Brain pericyte (primary cell): ENCODE measurements at places on chromosomes 13 and 19.
A peak's percentile ranks its signal among the peaks of the same experiment; 100 is the strongest.

DNA sequence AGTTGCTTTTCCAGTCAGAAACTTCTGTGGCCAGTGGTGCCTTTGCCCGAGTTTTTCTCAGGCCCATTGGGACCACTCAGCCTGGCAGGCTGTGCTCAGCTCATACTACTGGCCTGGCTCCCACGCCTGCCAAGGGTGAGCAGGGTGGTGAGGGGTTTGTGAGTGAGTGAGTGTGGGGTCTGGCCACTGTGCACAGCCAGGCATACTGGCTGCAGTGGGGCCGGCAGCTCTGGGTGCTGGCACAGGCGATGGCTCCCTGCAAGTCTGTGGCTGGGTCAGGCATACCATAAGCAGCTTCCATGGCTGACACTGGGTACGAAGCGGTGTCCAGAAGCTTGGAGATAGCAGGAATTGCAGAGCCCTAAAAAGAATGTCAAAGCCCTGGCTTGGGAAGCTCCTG, 161.0 kb downstream of the SLITRK6 start:
- DNase-seq = no peak

GRCh38 chr19:8663920-8664670, 33.7 kb downstream of the NFILZ start:
- no peak for DNase-seq

DNA sequence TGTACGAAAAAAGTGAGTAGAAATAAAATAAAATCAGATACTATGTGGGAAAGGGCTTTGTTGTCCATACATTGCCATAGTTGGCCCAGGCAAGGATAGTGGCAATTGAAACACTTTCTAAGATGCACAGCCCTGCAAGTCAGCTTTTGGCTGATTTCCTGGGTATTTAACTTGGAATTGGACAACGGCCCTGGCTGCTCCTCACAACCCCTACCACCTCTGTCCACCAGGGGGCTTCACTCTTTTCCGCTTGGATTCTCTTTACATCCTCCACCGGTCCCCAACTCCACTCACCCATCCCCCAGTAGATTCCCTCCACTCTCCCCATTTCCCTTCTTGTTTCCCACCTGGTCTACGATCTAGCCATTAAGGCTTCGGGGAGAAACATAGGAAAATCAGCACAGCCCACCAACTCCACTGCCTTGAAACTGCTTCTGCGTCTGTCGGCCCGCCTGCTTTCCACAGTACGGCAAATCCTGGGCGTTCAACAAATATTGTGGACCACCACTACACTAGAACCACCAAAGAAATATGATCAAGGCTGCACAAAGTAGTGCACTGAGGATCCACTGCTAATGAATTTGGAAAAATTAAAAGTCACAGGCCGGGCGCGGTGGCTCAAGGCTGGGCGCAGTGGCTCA, 48.6 kb upstream of the GTF3A start:
- DNase-seq = no peak

DNA sequence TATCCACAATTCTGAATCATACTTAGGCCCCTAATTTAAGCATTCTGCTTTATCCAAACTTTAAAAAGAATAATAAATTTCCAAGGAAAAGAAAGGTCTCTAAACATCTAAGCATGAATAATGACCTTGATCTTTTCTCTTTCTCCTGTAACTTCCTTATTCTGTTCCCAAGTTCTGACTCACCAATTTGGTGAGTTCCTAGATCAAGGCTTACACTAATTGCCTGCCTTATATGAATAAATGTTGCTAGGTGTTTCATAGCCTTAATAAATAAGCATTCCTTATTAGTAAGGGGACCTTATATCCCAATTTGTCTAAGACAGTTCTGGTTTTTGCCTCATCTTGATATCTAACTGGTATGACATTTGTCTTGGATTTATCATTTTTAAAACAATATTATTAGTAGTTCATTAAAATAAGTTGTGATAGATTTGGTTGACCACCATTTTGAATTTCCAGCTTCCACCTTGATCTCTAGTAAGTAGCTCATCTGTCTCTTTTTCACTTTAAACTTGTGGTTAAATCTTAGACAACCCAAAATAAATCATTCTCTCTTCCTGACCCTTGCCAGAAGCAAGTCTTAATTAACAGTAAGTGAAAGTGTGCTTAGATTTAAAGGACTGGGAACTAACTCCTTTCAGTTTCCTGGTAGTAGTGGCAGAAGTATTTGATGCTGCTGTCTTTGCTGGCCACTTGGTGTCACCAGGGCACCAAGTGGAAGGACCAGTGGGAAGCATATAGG, 121.2 kb upstream of the MLNR start:
- DNase-seq = no peak

DNA sequence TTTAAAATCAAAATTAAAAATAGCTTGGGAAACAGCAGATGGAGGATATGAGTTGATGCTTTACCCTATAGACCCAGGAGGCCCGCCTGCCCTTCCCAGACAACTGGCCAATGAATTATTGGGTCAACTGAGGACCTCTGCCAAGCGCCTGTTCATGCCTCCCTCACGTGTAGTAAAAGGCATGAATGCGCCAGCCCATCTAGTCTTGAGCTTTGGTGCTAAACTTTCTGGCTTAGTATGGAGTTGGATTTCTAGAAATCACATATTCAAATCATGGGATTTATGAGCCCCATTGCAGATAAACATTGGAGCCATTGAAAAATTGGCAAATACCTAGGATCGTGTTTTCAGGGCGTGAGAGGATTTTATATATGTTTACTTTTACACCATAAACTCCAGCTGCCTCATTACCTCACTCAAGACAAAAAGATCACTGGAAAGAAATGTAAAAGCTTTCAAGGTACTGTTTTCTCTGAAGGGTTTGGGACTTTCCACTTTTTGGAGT, 47.1 kb downstream of the COL4A2 start:
- no peak for DNase-seq

DNA sequence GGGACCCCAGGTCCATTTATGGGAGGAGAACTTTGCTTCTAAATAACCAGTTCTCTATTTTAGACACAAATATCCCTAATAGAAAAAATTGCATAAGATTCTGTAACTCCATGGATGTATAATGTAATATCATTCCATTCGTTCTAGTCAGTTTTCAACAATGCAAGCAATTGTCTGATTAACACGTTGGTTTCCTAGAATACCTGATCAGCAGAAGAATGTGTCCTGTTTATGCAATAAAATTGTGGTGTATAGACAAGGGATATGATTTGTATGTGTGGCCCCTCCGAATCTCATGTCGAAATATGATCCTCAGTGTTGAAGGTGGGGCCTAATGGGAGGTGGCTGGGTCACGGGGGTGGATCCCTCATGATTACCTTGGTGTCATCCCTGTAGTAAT, 62.1 kb downstream of the RUBCNL start:
- DNase-seq = no peak

DNA sequence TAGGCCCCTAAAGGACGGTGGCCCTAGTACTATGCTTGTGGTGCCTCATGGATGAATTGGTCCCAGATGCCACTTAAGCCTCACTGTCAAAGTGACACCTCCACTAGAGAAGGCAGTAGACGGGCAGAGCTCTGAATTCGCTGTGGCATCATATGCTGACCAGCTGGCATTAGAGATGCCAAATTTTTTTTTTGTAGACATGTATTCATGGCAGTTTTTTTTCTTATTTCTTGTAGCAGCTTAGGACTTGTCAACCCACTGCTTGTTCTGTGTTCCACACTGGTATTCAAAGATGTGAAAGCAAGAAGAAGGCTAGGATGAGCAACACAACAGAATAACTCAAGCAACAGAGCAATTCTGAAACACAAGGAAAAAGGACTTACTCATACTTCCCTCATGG, 212.5 kb downstream of the DLEU7 start:
- DNase-seq = no peak

- DNase-seq = peak; percentile 71
These were observed 56.6 kb downstream of the COL4A1 start for GRCh38 chr13:110250258-110250891.

DNA sequence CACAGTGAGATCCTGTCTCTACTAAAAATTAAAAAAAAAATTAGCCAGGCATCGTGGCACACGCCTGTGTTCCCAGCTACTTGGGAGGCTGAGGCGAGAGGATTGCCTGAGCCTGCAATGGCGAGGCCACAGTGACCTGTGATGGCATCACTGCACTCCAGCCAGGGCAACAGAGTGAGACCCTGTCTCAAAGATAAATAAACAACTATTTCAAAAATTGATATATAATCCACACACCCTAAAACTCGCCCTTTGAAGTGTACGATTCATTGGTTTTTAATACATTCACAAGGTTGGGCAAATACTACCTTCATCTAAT, 12.1 kb upstream of the TICAM1 start:
- no peak for DNase-seq

DNA sequence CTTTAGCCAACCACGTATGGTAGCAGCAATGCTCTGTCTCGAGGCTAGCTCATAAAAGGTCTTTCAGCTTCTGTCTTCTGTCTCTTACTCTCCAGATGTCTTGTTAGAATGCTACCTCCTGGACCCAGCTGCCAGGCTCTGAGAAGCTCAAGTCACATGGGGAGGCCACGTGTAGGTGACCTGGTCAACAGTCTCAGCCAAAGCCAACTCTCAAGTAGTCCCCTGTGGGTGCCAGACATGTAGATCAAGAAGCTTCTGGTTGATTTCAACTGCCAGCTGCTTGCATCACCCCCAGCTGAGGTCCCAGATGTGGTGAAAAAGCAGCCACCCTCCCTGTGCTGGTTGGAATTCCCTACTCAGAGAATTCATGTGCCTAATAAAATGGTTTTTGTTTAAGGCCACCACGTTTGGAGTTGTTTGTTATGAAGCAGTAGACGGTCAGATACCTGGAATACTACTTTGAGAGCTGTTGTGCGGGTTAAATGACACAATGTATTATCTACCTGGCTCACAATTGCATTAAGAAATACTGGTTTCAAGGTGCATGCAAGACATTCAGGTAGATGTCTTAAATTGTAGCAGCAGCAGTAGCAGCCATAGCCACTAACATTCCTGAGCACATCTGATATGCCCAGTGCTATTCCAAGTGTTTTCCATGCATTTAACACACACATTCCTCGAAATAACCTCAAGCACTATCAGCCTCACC, 131.0 kb upstream of the RFC3 start:
- peak; percentile 7 for DNase-seq

DNA sequence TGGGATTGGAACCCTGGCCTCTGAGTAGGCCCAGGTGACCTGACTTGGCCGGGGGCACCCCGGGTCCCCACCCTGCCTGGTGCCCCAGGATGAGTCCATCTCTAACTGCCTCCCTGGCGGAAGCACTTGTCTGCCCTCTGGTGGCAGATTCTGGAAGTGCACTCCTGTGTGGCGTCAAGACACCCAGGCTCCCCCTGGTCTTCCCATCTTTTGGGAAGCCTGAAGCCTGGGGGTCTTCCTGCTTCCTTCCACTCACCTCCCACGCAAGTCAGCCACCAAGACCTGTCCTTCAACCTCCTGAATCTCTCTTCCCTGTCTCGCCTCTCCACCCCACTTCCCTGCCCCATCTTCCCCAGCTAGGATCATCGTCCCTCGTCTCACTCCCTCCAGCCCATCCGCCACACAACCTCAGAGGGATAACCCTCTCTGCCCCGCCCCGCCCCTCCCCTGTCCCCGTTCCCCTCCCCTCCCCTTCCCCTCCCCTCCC, 7.4 kb downstream of the RABAC1 start:
- DNase-seq = no peak

DNA sequence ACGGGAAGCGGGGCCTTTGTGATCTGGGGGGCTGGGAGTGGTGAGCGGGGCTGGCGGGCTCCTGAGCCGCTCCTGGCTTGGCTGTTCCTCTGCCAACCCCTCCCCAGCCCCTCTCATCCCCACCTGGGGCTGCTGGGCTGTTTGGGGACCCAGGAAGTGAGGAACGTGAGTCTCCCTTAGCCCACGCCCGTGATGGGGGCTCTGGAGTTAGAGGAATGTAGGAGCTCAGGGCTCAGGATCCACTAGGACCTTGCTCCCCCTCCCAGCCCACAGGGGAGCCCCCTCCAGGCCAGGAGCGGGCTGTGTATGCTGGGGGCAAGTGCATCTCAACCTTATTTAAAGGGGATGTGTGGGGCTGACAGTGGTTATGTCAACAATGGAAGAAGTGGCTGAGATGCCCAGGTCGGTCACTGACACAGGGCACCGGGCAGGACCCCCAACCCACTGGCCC, 134.1 kb downstream of the URI1 start:
- no peak for DNase-seq

GRCh38 chr19:2274185-2274711, 7.7 kb downstream of the PEAK3 start:
- DNase-seq = no peak

GRCh38 chr19:53158119-53158656, 665 bp downstream of the ZNF347 start:
- no peak for DNase-seq

DNA sequence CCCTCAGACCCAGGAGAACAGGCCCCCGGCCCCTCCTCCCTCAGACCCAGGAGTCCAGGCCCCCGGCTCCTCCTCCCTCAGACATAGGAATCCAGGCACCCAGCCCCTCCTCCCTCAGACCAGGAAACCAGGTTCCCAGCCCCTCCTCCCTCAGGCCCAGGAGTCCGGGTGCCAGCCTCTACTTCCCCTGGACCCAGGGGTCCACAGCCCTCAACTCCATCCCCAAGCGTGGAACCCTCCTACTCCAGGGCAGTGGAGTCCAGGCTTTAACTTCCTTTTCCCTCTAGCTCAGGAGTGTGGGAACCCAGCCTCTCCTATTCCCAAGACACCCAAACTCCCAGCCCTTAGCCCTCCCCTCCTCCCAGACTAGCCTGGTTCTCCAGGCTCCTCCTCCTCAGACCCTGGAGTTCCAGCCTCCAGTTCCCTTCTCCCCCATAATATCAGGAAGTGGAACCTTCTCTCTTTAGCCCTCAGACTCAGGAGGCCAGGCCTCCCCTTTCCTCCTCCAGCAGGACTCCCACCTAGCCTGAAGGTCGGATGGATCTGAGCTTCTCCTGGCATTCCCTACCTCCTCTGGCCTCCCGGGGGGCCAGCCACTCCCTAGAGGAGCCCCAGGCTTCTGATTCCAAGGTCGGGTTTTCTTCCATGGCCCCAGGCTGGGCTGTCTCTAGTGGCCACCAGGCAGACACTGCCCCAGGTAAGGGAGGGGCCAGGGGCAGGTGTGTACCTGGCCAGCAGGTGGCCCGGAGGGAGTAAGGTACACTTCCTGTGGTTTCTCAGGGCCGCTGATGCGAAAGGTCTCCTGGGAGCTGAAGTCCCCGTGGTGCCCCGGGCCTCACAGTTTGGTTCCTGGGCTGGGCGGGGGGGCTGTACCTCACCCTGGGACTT, at the start of gene TMC4:
Gene TMC4, minus strand, starts transcription at position 690 of the 888 bp plus-strand sequence. Its CDS starts 43 bp downstream, at position 647.
- DNase-seq = no peak

- no peak for DNase-seq
These were observed 94.5 kb upstream of the GPR12 start for GRCh38 chr13:26855071-26855470.

- no peak for DNase-seq
These were observed 888.6 kb downstream of the DIAPH3 start for GRCh38 chr13:59274958-59275727.

GRCh38 chr19:17606590-17607185, 51.2 kb downstream of the COLGALT1 start:
- DNase-seq = no peak
